Stimulated activated CD4-positive, alpha-beta T cell treated with anti-CD3 and anti-CD28 coated beads, Interleukin-4, amount 100 ng/mL, for 1 hour (primary cell): ENCODE measurements at places on chromosomes 16 and 17.
A peak's percentile ranks its signal among the peaks of the same experiment; 100 is the strongest.

DNA sequence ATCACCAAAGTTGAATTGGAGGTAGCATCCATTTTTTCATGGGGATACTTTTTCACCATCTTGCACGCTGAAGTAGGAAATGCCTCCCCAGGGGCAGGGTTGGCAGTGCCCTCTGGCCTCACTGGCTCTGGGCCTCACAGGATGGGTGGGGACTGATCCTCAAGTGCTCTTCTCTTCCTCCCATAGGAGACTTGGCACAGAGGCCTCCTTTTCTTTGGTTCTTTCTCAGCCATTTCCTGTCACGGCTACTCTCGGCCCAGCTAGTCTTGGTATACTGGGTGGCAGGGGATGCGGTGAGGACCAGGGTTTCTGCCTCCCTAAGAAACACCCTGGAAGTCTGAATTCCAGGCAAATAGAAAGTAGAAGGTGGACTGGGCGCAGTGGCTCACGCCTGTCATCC lies 58.2 kb downstream of the PECAM1 start:
- no peak for DNase-seq

DNA sequence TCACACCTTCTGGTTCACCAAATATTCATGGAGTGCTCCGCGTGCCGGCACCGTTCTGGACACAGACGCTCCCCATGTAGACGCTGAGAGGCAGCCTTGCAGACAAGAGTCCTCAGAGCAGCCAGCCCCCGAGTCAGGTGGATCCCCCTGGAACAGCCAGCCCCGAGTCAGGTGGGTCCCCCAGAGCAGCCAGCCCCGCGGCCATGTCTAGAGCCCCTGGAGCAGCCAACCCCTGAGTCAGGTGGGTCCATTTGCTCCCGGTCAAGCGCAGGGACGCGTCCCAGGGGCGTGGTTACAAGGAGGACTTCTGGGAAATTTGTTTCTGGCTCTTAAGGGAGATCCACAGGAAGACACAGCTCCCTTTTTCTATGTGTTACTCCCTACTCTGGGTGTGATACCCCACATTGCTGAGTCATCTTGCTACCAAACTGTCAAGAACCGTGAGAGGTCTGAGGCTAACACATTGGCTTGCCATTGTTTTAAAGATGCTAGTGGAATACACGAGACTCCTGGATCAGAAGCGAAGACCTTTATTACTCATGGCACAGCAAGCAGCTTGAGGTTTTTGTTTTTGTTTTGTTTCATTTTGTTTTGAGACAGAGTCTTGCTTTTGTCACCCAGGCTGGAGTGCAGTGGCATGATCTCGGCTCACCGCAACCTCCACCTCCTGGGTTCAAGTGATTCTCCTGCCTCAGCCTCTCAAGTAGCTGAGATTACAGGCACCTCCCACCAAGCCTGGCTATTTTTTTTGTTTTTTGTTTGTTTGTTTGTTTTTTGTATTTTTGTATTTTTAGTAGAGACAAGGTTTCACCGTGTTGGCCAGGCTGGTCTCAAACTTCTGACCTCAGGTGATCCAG lies 43.3 kb upstream of the CBFA2T3 start:
- DNase-seq = no peak

DNA sequence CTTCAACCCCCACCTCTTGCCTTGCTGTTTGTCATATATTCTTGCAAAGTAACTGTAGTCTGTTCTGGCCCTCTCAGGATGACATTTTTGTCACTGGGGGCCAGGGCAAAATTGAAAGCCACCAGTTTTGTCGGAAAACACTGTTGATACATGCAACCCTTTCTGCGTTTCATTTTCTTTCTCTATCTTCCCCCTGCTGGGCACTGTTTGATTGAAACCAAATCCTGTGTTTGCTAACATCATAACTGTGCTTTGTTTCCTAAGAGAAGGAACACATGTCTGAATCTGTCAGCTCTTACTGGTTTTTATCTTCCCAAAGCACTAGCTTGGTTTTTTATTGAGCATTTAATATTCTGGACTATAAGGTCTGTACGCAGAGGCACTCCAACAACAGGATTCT lies 11.7 kb upstream of the CPPED1 start:
- DNase-seq = no peak

GRCh38 chr16:86261379-86261778 lies 248.9 kb upstream of the FOXF1 start:
- no peak for DNase-seq

DNA sequence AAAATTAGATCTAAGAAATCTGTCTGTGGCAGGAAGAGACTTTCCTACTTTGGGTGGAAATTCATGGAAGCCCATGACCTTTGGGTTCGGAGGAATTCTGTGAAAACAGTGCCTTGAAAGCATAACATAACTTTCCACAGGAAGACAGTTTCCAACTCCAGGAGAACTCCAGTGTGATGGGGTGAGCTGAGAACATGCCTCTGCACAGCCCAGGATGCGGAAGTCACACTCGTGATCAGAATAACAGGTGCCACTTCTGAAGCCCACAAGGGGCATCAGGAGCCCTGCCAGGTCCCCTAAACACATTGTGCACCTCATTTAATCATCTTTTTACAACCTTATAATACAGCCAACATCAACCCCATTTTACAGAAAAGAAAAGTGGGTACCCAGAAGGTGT lies 9.7 kb downstream of the TVP23A start:
- no peak for DNase-seq

DNA sequence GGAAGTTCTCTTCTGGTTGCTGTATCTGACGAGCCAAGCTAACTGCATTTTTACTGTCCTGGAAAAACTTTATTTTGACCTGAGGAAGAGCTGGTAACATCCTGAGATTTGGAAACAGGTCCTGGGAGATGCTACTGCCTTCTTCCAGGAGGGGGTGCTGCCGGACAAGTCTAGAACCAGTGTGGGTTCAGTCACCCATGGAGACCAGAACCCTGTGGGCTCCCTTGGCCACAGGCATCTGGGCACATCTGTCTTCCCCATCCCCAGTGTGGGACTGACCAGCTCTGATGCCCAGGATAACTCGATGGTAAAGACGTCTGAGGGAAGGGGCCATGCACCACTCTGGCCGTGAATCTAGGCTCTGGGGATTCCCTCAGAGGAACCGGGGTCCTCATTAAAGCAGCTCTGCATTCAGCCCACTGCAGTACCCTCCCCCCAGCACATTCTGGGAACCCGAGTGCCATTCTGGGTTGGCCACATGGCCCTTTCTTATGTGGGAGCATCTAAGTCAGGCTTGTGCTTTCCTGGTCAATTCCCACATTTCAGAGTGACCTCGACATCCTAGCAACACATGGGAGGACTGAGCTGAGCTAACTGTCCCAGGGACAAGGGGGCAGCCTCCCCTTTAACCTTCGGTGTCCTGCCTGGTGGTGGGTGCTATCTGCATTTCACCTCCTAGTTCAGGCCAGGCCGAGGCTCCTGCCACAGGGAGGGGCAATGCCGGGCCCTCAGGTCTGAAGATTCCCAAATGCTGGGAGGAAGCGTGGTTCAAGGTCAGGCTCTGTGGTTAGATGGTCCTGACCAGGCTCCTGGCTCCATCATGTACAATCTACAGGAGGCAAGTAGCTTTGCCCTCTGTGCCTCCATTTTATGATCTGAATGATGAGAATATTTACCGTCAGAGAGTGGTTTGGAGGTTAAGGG lies 6.4 kb downstream of the C16orf86 start:
- DNase-seq = peak; percentile 48

GRCh38 chr16:86117756-86118155 lies 218.8 kb downstream of the IRF8 start:
- DNase-seq = no peak

- DNase-seq = no peak
These were observed 267.2 kb upstream of the FOXF1 start for GRCh38 chr16:86243123-86243473.
